Psoas muscle (tissue), 8 donors: ENCODE measurements at places on chromosomes 1 and 21. TPM values are rescaled to one million over a fixed set of nuclear protein-coding genes. Genes with fewer than 3 reads are reported as not detected.

DNA sequence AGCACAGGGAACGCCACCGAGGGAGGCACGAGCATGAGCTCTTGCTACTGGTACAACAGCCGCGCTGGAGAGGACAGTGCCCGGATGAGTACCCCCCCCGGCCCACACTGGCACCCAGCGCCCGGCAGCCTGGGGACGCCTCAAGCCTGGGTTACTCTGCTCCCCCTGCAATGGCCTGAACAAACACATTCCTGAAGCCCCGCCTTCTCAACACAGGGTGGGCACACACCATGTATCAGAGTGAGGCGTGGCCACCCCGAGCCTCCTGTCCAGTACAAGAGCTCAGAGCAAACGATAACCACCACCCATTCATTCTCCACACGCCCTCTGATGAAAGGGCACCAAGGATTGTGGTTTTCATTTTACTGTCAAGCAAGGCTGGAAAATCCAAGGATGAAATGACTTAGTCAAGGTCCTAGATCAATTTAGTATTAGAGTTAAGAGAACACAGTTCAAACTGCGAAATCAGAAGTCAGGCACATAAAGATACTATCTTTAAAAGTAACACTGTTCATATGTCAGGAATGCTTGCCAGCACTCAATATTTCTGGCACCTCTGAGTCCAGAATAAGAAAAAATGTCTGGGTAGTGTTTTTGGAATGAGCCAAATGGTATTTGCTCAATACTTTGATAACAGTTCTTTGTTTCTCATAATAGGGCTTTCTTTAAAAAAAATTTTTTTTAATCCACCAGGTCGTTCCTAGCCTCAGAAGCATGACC lies 22.0 kb downstream of the UBE2G2 start:
- H3K4me3 ChIP-seq = no peak overlapping the region
- H3K36me3 ChIP-seq = peaks cover 53% of the 10 kb centered on the region
- H3K27ac ChIP-seq = no peak overlapping the region
- H3K4me1 ChIP-seq = peaks cover 25% of the 10 kb centered on the region

GRCh38 chr1:40984066-40984465 lies 4.6 kb downstream of the CTPS1 start:
- peaks cover 13% of the 10 kb centered on the region for H3K4me1 ChIP-seq
- H3K4me3 ChIP-seq = no peak overlapping the region
- peaks cover 11% of the 10 kb centered on the region for H3K36me3 ChIP-seq
- no peaks in the 10 kb centered on the region for H3K27me3 ChIP-seq

The LCE1D gene
- not detected for polyA plus RNA-seq

GRCh38 chr1:25914074-25914995 lies 8.1 kb upstream of the STMN1 start:
- no peak for DNase-seq
- no peaks in the 10 kb centered on the region for H3K4me1 ChIP-seq
- H3K27me3 ChIP-seq = no peaks in the 10 kb centered on the region
- no peak overlapping the region for H3K27ac ChIP-seq
- no peaks in the 10 kb centered on the region for H3K36me3 ChIP-seq

GRCh38 chr1:16173447-16174260 lies 17.8 kb upstream of the EPHA2 start:
- no peaks in the 10 kb centered on the region for H3K36me3 ChIP-seq
- peaks cover 9% of the 10 kb centered on the region for H3K4me1 ChIP-seq
- no peak overlapping the region for H3K27ac ChIP-seq
- H3K4me3 ChIP-seq = no peak overlapping the region
- H3K27me3 ChIP-seq = peaks cover 24% of the 10 kb centered on the region

- no peak for DNase-seq
- H3K4me1 ChIP-seq = no peaks in the 10 kb centered on the region
Measured at GRCh38 chr1:156608036-156608674, 6.9 kb upstream of the GPATCH4 start.

DNA sequence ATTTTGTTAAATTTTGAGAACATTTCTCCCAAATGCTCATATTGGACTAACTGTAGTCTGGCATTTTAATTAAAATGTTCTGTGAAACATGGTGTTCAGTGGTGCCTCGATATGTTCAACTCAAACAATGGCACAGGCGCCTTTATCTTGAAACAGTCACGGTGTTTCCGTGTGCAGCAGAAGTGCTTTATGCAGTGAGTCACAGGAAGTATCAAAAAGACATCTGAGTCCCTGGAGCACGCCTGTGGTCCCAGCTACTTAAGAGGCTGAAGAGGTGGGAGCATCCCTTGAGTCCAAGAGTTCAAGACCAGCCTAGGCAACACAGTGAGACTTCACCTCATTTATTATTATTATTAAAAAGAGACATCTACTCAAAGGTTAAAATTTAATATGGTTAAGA lies 52.2 kb downstream of the GREM2 start:
- no peaks in the 10 kb centered on the region for H3K36me3 ChIP-seq
- no peak overlapping the region for H3K27ac ChIP-seq
- no peaks in the 10 kb centered on the region for H3K4me1 ChIP-seq
- H3K4me3 ChIP-seq = no peak overlapping the region
- DNase-seq = no peak

GRCh38 chr1:165823552-165824268 lies 3.7 kb upstream of the UCK2 start:
- H3K4me3 ChIP-seq = no peak overlapping the region
- H3K27me3 ChIP-seq = no peaks in the 10 kb centered on the region
- peaks cover 4% of the 10 kb centered on the region for H3K4me1 ChIP-seq
- H3K36me3 ChIP-seq = no peaks in the 10 kb centered on the region
- no peak for DNase-seq
- no peak overlapping the region for H3K27ac ChIP-seq

- peaks cover 2% of the 10 kb centered on the region for H3K27me3 ChIP-seq
- peaks cover 2% of the 10 kb centered on the region for H3K36me3 ChIP-seq
- H3K4me3 ChIP-seq = no peak overlapping the region
- H3K27ac ChIP-seq = no peak overlapping the region
- H3K4me1 ChIP-seq = no peaks in the 10 kb centered on the region
- DNase-seq = no peak
Measured at GRCh38 chr1:42783092-42783491, 1.7 kb upstream of the TMEM269 start.

The SH2D1B gene
- polyA plus RNA-seq = 0.34 TPM

DNA sequence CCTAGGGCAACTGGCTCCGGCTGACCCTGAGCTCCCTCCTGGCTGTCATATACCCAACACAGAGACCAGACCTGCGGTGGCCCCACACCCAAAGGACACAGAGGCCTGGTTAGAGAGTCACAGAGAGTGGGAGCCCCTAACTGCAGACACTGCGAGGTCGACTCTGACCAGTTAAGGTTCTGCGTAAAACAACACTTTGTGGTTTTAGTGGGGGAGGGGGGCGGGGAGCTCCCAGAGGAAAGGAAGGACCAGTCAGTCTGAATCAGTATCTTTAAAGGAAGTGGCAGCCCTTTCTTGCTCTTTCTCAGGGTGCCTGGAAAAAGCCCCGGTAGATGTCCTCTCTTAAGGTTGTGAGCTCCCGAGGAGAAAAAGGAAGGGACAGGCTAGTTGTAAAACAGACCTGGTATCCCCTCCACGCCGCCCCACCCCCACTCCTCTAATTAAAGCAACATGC lies 2.4 kb downstream of the SSBP3 start:
- peaks cover 22% of the 10 kb centered on the region for H3K36me3 ChIP-seq
- H3K4me3 ChIP-seq = peak overlapping the region; percentile 91
- H3K27ac ChIP-seq = peak overlapping the region; percentile 63
- DNase-seq = peak; percentile 30

- peaks cover 40% of the 10 kb centered on the region for H3K36me3 ChIP-seq
- no peak for DNase-seq
- peak overlapping the region; percentile 33 for H3K4me3 ChIP-seq
Measured at GRCh38 chr1:223715604-223716172, 3.3 kb downstream of the CAPN2 start.

DNA sequence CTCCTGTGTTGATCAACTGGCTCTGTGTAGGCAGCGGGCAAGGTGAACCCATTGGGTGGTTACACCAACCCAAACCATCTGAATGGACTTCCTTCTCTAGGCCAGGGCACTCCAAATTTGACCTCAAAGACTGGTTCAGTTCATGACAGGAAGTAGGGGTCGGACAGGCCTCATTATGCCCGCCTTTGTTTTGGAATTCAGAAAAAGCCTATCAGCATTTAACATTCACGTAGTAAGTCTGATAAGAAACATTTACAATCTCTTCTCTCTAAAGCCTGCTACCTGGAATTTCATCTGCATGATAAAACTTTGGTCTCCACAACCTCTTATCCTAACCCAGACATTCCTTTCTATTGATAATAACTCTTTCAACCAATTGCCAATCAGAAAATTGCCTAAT lies 97.1 kb upstream of the ETV3 start:
- H3K4me3 ChIP-seq = no peak overlapping the region
- no peaks in the 10 kb centered on the region for H3K4me1 ChIP-seq
- DNase-seq = no peak

DNA sequence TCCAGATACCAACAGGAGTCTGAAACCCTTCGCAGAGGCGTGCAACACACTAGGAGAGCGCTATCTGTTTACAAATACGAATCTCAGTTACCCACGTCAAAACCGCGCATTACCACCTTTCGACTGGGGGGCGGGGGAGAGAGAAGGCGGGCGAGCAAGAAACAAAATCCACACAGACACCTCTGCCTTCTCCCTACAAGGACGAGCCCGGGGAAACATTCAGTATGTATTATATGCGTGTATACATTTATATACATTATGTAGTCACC lies 722 bp downstream of the TUT4 start:
- no peaks in the 10 kb centered on the region for H3K36me3 ChIP-seq
- peak overlapping the region; percentile 92 for H3K27ac ChIP-seq
- peak overlapping the region; percentile 91 for H3K4me3 ChIP-seq
- H3K4me1 ChIP-seq = peaks cover 42% of the 10 kb centered on the region

The FDPS gene
- 53.7 TPM for polyA plus RNA-seq

GRCh38 chr1:94537254-94537653 lies 4.3 kb downstream of the F3 start:
- H3K36me3 ChIP-seq = peaks cover 5% of the 10 kb centered on the region
- H3K27ac ChIP-seq = no peak overlapping the region
- peaks cover 5% of the 10 kb centered on the region for H3K4me1 ChIP-seq
- no peak for DNase-seq

DNA sequence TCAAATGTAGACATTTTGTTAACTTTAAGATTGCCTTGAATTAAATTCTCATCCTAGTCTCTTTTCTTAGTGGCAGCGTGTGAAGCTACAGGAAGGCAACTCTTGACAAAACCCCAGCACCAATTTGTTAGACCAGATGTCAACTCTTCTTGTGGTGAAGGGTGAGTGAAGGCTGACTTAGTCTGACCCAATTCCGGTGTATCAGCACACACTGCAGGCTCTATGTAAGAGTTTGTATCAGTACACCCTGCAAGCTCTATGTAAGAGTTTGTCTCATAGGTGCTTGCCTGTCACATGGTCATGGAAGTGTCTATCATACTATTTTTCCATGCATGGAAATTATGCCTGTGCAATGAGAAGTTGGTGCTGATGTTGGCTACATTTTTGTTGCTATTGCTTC lies 16.8 kb downstream of the CR2 start:
- H3K4me1 ChIP-seq = no peaks in the 10 kb centered on the region
- H3K27ac ChIP-seq = no peak overlapping the region
- H3K27me3 ChIP-seq = peaks cover 15% of the 10 kb centered on the region
- H3K36me3 ChIP-seq = no peaks in the 10 kb centered on the region

The SAMD11 gene
- polyA plus RNA-seq = 0.58 TPM

The MARCKSL1 gene
- 12.2 TPM for polyA plus RNA-seq

The MTARC1 gene
- polyA plus RNA-seq = 3.8 TPM

GRCh38 chr1:245153552-245154428 lies 995 bp upstream of the KIF26B start:
- H3K27me3 ChIP-seq = peaks cover 22% of the 10 kb centered on the region
- H3K4me1 ChIP-seq = peaks cover 29% of the 10 kb centered on the region
- no peak overlapping the region for H3K27ac ChIP-seq
- no peaks in the 10 kb centered on the region for H3K36me3 ChIP-seq
- DNase-seq = no peak

The TPM3 gene
- polyA plus RNA-seq = 1,778 TPM

- H3K4me1 ChIP-seq = peaks cover 37% of the 10 kb centered on the region
- H3K27ac ChIP-seq = peak overlapping the region; percentile 96
- DNase-seq = no peak
- peak overlapping the region; percentile 83 for H3K4me3 ChIP-seq
- H3K36me3 ChIP-seq = no peaks in the 10 kb centered on the region
- no peaks in the 10 kb centered on the region for H3K27me3 ChIP-seq
Measured at GRCh38 chr1:219175212-219175564, 1.5 kb downstream of the LYPLAL1 start.

- no peak overlapping the region for H3K4me3 ChIP-seq
- H3K4me1 ChIP-seq = no peaks in the 10 kb centered on the region
- no peaks in the 10 kb centered on the region for H3K27me3 ChIP-seq
- peak; percentile 47 for DNase-seq
- H3K36me3 ChIP-seq = peaks cover 2% of the 10 kb centered on the region
- H3K27ac ChIP-seq = no peak overlapping the region
Measured at GRCh38 chr21:46554431-46555224, 50.3 kb downstream of the S100B start.

The VWA5B1 gene
- polyA plus RNA-seq = not detected

The ABCA4 gene
- polyA plus RNA-seq = 0.04 TPM

GRCh38 chr1:243977094-243977493 lies 74.0 kb upstream of the ZBTB18 start:
- no peak overlapping the region for H3K27ac ChIP-seq
- H3K36me3 ChIP-seq = no peaks in the 10 kb centered on the region
- H3K4me1 ChIP-seq = no peaks in the 10 kb centered on the region
- no peaks in the 10 kb centered on the region for H3K27me3 ChIP-seq

- no peak for DNase-seq
- no peak overlapping the region for H3K27ac ChIP-seq
- H3K4me1 ChIP-seq = peaks cover 4% of the 10 kb centered on the region
- H3K27me3 ChIP-seq = no peaks in the 10 kb centered on the region
Measured at GRCh38 chr1:241624935-241625334, 15.2 kb downstream of the CHML start.

GRCh38 chr1:199002661-199003060 lies 363.8 kb downstream of the PTPRC start:
- no peak overlapping the region for H3K4me3 ChIP-seq
- H3K27me3 ChIP-seq = no peaks in the 10 kb centered on the region
- H3K27ac ChIP-seq = no peak overlapping the region
- H3K4me1 ChIP-seq = no peaks in the 10 kb centered on the region
- DNase-seq = no peak

GRCh38 chr1:50172299-50172698 lies 63.6 kb downstream of the ELAVL4 start:
- no peaks in the 10 kb centered on the region for H3K4me1 ChIP-seq
- no peak overlapping the region for H3K27ac ChIP-seq
- H3K27me3 ChIP-seq = no peaks in the 10 kb centered on the region
- no peaks in the 10 kb centered on the region for H3K36me3 ChIP-seq
- no peak overlapping the region for H3K4me3 ChIP-seq
- no peak for DNase-seq

The NES gene
- 12.3 TPM for polyA plus RNA-seq

The C1QB gene
- 38.2 TPM for polyA plus RNA-seq

The ATP6V1G3 gene
- not detected for polyA plus RNA-seq

DNA sequence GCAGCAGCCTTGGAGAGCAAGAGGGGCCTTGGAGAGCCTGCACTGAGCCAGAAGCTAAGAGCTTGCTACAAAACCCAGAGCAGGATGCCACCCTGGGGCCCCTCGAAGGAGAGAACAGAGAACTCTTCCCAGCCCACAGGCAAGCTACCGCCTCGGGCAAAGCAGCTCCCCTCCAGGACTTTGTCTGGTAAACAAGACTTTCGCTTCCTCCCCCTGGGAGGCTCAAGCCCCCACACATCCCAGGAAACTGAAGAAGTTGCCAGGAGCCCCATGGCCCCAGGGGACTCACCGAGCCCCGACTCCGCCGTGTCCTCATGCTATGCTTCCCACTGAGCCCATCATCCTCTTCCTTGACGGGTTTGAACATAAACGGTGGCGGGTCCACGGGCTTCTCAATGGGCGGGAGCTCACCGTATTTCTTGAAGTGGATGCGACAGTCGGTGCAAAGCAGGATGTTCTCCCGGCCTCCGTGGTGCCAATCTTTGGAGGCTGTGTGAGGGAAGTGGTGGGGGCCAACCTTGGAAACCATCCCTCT lies 45.9 kb downstream of the SLC45A1 start:
- peaks cover 59% of the 10 kb centered on the region for H3K4me1 ChIP-seq
- peaks cover 53% of the 10 kb centered on the region for H3K36me3 ChIP-seq
- H3K4me3 ChIP-seq = no peak overlapping the region
- no peaks in the 10 kb centered on the region for H3K27me3 ChIP-seq
- no peak for DNase-seq
- peak overlapping the region; percentile 63 for H3K27ac ChIP-seq
